ENCODE measurements at places on chromosomes 16 and 17.

DNA sequence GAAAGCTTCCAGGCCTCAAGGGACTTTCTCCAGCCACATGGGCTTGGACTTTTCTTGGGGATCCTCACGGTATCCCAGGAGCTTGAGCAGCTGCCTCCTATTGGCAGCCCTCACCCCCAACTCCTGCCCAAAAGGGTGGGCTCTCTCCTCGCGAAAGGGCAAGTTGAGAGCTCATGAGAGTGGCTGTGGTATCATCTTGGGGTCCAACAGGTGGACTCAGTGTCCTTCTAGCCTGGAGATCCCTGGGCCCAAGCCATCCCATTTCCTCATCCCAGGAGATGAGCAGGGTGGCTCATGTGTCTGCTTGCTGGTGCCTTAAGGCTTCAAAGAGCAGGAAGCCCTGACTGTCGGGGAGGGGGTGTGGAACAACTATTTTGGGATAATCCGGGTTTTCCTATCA lies 17.7 kb downstream of the TBX4 start:
- no peak for DNase-seq

DNA sequence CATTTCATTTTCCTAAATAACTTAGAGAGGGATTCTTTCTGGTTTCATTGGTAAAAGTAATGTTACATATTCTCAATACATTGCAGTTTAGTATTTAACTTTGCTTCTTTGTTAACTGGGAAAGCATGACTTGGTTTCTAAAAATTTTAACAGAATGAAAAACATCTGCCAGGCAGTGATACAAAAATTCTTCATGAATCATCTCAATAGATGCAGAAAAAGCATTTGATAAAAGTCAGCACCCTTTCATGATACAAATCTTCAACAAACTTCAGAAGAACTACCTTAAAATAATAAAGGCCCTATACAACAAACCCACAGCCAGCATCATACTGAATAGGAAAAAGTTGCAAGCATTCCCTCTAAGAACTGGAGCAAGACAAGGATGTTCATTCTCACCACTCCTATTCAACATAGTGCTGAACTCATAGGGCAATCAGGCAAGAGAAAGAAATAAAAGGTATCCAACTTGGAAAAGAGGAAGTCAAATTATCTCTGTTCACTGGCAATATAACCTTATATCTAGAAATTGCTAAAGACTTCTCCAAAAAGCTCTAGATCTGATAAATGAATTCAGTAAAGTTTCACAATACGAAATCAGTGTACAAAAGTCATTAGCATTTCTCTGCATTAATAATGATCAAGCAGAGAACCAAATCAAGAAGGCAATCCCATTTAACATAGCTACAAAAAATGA lies 50.4 kb downstream of the SLFN5 start:
- no peak for DNase-seq

- no peak for DNase-seq
Observed at GRCh38 chr16:30780549-30780948, 6.5 kb downstream of the ZNF629 start.

- no peak for DNase-seq
Observed at GRCh38 chr17:77160875-77161530, 20.2 kb downstream of the SEC14L1 start.

DNA sequence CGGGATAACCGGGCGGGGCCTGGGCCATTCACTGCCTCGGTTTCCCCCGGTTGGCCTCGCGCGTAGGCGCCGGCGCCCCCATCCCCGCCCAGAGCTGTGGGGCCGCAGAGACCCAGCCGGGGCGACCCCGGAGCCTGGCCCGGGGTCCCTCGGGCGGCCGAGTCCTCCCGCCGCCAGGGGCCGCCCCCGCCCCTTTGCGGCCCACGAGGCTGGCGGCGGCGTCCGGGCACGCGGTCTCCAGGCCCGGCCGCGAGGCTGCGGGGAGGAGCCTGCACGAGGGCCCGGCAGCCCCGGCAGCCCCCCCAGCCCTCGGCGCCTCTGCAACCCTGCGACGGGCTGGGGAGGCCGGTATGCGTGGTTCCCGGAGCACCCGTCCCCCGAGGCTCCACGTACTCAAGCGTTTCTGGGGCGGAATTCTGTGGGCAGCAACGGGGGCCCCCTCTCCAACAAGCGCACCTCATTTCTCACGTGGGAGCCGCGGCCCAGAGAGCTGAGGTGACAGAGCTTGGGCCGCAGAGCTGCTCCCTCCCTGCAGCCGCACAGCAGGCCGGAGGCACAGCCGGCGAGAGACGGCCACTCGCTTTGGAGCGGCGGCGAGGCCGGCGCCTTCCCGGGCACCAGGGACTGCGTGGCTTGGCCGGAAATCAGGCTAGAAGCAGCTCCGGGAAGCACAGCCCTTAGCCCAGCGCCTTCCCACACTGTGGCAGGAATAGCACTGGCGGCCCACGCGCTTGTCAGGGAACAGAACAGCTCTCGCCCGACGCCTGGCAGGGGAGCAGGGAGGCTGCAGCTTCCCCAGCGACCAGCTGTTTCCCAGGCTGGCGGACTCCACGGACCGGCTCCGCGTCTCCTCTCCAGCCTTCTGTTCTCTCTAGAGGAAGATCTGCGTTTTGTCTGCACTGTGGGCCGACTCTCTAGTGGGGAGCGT lies 867 bp upstream of the LIMD2 start:
- peak; percentile 52 for DNase-seq

DNA sequence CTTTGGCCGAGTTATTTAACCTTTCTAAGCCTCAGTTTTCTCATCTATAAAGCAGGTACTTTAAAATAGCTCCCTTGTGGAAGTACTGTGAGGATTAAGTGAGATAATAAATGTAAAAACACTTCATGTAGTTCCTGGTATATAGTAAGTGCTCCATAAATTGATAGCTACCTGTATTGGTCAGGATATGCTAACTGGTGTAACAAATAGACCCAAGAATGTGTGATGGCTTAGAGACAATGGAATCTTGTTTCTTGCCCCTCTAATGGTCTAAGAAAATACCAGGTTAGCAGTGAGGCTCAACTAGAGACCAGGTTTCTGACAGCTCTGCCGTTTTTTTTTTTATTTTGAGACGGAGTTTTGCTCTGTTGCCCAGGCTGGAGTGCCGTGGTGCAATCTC lies 29.8 kb downstream of the CCR7 start:
- no peak for DNase-seq

DNA sequence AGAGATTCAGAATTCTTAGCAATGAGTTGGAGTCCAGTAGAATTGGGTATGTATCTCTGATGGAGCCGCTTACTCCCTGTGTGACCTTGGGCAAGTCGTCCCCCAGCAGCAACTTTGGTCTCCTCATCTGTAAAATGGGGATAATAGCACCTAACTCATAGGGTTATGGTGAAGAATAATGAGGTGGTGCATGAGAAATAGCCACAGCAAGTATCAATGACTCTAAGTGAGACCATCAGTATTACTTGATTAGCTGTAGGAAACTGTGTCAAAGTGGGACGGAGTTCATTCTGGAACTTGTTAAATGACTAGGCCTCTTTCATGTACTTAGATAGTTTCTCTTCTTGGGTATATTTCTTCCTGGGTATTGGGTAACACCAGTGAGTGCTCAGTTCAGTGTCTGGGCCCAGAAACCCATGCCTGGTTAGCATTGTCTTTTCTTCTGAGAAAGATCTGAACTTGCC lies 6.4 kb downstream of the PRKCB start:
- DNase-seq = no peak

Data from NCI-H1105 (cell line).